Calu3 (cell line): ENCODE measurements at places on chromosomes 2 and 18. TPM values are rescaled to one million over a fixed set of nuclear protein-coding genes. Genes with fewer than 3 reads are reported as not detected.
A peak's percentile ranks its signal among the peaks of the same experiment; 100 is the strongest.

- peaks cover 58% of the 10 kb centered on the region for H3K27me3 ChIP-seq
- H3K27ac ChIP-seq = no peak overlapping the region
- H3K4me3 ChIP-seq = no peak overlapping the region
- no peaks in the 10 kb centered on the region for H3K36me3 ChIP-seq
Measured at GRCh38 chr2:44851518-44851917, 90.0 kb upstream of the SIX3 start.

- peaks cover 98% of the 10 kb centered on the region for H3K27me3 ChIP-seq
- peaks cover 9% of the 10 kb centered on the region for H3K4me1 ChIP-seq
- DNase-seq = peak; percentile 27
- H3K36me3 ChIP-seq = no peaks in the 10 kb centered on the region
Measured at GRCh38 chr2:230956827-230957755, 32.0 kb upstream of the GPR55 start.

GRCh38 chr2:84652431-84652830 lies 136.1 kb downstream of the DNAH6 start:
- H3K27me3 ChIP-seq = peaks cover 42% of the 10 kb centered on the region
- no peak overlapping the region for H3K27ac ChIP-seq
- no peak for DNase-seq
- H3K36me3 ChIP-seq = no peaks in the 10 kb centered on the region
- H3K4me1 ChIP-seq = no peaks in the 10 kb centered on the region

SERPINB11 gene
- not detected in 2 replicates for total RNA-seq

- H3K36me3 ChIP-seq = no peaks in the 10 kb centered on the region
- H3K27me3 ChIP-seq = peaks cover 4% of the 10 kb centered on the region
- H3K4me1 ChIP-seq = peaks cover 9% of the 10 kb centered on the region
- DNase-seq = no peak
- no peak overlapping the region for H3K27ac ChIP-seq
Measured at GRCh38 chr18:12744103-12744502, 41.3 kb downstream of the PSMG2 start.
